NCI-H748 treated with DMSO at 0.1 percent for 48 hours (cell line): ENCODE measurements at places on chromosomes 12 and 14.

DNA sequence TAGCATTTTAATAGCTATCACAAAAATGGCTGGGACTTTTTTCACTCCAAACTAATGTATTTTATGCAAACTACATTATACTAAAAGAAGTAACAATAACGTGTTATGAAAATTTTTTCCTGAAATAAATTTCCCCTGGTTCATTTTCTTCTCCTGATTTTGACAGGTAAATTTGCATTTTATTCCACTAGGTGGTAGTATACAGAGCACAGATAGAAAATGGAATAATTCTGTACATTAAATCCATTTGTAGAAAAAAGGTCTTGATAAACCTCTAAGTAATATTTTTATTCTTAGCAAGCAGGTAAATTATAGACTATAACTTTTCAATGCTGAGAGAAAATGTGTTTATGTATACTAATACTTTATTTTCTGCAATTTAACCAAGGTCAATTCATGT lies 96.5 kb downstream of the BCAT1 start:
- no peak for DNase-seq

DNA sequence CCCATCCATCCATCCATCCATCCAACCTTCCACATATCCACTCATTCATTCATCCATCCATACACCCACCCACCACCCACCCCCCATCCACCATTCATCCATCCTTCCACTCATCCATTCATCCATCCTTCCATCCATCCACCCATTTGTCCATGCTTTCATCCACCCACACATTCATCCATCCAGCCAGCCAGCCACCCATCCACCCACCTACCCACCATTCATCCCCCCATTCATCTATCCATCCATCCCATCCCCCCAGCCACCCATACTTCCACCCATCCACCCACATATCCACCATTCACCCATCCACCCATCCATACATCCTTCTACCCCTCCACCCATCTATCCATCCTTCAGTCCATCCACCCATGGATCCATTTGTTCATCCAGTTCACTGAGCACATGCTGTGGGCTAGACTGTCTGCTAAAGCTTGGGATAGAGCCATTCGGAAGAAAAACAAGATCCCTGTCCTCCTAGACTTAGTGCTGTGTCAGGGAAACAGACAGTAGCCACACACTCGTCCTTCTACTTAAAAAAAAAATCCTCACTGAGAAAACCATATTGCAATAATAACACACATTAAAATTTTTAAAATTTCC lies 377.5 kb downstream of the ADGRD1 start:
- no peak for DNase-seq

DNA sequence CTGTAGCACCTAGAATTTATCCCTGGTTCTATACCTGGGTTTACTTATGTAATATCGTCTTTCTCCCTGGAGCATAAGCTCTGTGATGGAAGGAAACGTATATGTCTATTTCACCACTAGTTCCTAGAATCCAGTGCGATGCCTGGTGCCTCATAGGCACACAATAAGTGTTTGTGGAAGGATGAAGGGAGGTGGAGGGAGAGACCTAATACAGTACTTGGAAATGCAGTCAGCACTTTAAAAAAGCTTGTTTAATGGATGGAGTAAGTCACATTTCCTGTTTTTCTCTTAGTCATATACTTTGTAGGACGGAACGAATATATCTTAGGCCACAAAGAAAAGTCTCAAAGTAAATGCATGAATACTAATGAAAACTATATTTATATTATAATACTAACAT lies 186.5 kb upstream of the HMGA2 start:
- no peak for DNase-seq

DNA sequence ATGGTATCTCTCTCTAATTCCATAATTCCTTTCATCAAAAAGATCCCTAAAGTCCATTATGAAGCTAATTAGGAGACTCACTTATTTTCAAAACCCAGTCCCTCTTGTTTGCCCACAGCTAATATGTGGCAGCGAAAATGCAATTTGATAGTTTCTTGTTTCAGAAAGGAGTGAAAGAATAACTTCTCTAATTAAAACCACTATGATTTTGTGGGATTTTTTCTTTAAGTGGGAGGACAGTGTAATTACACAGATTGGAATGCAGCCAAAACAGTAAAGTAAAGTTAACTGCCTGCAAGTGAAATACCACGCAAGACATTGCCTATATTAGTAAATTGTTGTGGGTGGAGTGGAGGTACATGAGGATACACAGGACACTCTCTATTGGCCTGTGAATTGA lies 50.0 kb downstream of the PTPRO start:
- no peak for DNase-seq

- no peak for DNase-seq
Measured at GRCh38 chr14:20627346-20628027, 14.0 kb downstream of the OR6S1 start.
